CD8-positive, alpha-beta memory T cell (primary cell): ENCODE measurements at places on chromosomes 16 and 17.
A peak's percentile ranks its signal among the peaks of the same experiment; 100 is the strongest.

DNA sequence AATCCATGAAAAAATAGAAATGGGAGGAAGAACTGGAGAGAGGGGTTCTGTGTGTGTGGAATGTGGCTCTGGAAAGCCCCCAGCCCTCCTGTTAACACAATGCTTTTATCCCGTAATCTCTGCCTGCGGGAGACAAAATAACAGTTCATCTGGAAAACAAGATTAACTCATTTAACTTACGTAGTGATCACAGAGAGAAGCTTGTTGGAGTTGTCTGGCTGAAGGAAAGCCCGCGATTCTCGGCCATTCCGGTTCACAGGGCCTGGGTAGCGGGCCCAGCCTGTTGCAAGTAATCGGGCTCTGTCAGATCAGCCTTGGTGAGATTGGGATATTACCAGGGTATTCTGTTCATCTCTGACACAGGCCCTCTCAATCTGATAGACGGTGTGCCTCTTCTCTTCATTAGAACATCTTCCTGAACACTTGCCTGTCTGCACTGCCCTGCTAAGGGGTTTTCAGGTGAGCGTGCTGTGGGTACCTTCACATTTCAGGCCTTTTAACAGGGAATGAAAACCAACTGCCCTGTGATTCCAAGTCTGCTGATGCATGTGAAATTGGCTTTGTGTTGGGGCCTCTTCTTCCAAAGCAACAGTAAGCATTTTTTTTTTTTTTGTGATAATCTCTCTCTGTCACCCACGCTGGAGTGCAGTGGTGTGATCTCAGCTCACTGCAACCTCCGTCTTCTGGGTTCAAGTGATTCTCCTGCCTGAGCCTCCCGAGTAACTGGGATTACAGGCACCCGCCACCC, 609.9 kb downstream of the WWOX start:
- DNase-seq = no peak

DNA sequence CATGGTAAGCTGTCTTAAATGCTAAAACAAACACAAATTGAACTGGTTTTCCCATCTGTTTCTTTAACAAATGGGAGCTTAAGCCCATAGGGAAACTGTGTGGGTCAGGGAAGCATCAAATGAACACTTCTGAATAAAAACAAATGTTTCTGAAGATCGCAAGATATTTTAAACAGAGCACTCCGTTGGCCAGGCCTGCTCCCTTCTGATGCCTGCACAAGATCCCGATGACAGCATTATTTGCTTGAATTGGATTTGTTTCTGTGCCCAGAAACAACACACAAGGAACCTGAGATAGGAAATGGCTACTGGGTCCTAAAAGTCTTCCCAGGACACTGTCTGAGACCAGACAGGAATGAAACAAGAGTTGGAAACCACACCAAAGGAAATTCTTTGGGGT, 425.8 kb upstream of the ZFHX3 start:
- no peak for DNase-seq

DNA sequence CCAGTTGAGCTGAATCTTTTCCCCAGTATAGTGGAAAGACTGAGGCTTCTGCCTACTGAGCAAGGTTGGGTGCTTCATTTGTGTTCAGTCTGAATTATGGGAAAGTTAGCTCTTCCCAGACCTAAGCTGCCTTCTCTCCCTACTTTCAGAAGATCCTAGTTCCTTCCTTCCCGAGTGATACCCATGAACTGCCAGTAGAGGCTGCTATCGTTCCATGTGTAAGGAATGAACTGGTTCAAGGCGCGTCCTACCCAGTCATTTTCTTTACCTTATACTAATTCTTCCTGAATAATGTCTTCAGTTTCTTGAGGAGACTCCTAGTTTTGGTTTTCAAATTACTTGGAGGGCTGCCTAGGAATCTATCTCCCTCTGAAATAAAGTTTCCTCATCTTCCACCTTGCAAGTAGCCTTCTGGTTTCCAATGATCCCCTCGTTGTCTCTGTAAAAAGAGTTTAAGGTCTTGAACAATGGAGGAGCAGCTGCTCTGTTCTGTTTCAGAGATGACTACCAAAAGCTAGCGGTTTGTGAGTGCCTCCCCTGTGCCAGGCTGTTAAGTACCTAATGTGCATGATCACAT, 934 bp upstream of the AOC2 start:
- no peak for DNase-seq

DNA sequence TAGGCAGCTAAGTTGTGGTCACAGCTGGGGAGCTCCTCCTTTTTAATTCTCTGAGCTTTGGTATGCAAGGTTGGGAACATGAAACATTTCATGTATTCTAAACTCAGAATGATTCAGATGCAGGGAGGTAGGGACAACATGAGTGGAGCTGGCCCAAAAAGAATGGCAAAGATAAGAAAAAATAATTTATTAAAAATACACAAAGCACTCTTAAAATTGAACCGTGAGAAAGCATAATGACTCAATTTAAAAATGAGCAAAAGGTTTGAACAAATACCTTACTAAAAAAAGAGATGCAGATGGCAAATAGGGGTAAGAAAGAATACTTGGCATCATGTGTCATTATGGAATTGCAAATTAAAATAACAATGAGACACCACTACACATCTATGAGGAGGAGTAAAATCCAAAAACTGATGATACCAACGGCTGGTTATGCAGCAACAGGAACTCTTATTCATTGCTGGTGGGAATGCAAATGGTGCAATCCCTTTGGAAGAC, 175.6 kb upstream of the IRX3 start:
- DNase-seq = no peak

- DNase-seq = no peak
These were observed 43.2 kb upstream of the FA2H start for GRCh38 chr16:74817851-74818250.

DNA sequence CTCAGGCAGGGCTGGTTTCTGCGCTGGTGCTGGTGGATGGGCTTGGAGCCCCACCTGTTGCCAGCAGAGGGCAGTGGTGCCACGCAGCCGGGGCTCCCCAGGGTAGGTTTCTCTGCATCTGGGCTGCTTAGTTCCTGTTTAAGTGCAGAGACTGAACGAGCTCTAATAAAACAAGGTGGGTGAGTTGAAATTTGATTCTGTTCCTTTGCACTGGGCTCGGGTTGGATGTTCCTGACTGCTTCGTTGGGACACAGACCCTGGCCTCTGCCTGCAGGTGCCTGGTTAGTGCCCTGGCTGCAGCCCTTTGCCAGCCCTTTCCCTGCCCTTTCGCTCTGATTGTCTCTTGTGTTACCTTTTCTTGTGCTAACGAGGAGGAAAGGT, 30.0 kb downstream of the TBCD start:
- peak; percentile 80 for DNase-seq

- DNase-seq = no peak
These were observed 71.2 kb upstream of the CHMP6 start for GRCh38 chr17:80920441-80920840.
